ENCODE measurements at places on chromosomes 3 and 15. TPM values are rescaled to one million over a fixed set of nuclear protein-coding genes. Genes with fewer than 3 reads are reported as not detected.

TNFAIP8L3 gene
- 0.17 TPM for total RNA-seq

MORC1 gene
- not detected for total RNA-seq

GDPGP1 gene
- total RNA-seq, result 19.3 TPM

FEZF2 gene
- not detected for total RNA-seq

CAMKV gene
- total RNA-seq, result not detected

RLBP1 gene
- not detected for total RNA-seq

TGFBR2 gene
- total RNA-seq, result 58.3 TPM

NUDT16 gene
- 7.4 TPM for total RNA-seq

FGF12 gene
- total RNA-seq, result not detected

AGBL1 gene
- total RNA-seq, result not detected

RTF1 gene
- 43.9 TPM for total RNA-seq

LYSMD2 gene
- total RNA-seq, result 26.1 TPM

CHRD gene
- not detected for total RNA-seq

ESYT3 gene
- total RNA-seq, result 0.41 TPM

WNT5A gene
- total RNA-seq, result not detected

PCSK6 gene
- 2.5 TPM for total RNA-seq

GRK7 gene
- total RNA-seq, result not detected

CEP19 gene
- 5.5 TPM for total RNA-seq

NFKBIZ gene
- total RNA-seq, result 149 TPM

MAGI1 gene
- 0.49 TPM for total RNA-seq

ADAMTSL3 gene
- total RNA-seq, result not detected

PIK3R4 gene
- total RNA-seq, result 27.8 TPM

SSR3 gene
- total RNA-seq, result 164 TPM

GOLGA8Q gene
- 7.2 TPM for total RNA-seq

CA12 gene
- not detected for total RNA-seq

All from T-helper 1 cell treated with Interleukin-12 subunit alpha and Interleukin-12 subunit beta and Interleukin-4 antibody, amounts not matched to agents 30 ng/mL and 1 ng/mL, for 36 hours (primary cell).